ENCODE measurements at places on chromosomes 11 and 22.

GRCh38 chr11:107593951-107594350, 3.0 kb downstream of the ELMOD1 start:
- DNase-seq: no peak

- DNase-seq: no peak
These were observed 683.9 kb downstream of the TBC1D22A start for GRCh38 chr22:47446331-47446730.

DNA sequence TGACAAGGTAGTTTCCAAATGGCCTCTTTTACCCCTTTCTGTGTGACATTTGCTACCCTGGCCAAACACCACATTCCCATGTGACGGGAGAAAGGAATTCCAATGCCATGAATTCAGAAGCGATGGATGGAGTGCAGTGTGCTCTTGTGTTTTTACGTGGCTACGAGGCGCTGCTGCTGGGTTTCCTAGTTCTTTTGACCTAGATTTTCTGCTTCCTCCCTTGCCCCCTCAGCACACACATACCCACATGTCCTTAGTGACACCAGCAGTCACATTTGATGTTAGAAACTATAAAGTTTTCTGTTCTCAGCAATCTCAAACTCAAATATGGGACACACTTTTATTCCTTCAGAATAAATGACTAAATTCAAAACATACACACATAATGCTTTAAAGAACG, 7.8 kb upstream of the TMA7B start:
- DNase-seq: no peak

DNA sequence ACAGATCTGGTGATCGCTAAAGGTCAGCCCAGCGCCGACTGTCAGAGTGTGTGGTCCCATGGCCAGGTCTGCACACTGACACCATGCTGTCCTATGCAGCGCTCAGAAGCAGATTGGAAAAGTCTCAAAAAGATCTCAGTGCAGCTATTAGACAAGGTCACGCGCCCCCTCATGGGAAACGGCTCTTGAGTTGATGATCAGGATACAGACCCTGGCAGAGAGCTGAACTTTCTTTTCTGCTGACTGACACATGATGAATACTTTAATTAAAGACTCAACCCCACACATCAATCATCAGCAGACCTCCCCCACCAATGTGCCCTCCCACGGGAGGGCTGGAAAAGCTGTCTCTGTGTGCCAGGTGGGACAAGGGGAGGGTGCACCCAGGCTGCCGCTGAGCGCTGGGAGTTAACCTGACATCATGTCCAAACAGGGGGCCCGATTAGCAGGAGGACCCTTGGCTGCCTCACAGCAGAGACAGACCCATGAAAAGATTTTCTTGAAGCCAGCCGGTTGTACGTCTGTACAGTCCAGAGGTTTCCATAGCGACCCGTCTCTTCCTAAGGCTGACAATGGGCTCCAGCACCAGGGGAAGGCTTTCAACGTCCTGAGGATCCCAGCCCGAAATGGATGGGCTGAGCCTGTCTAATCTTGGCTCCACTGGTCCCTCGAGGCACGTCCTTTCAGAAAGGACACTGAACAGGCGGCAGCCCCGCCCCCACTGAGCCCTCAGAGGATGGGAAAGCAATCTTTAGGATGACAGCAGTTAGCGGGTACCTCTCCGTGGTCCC, 26.9 kb downstream of the RASD2 start:
- DNase-seq: no peak

DNA sequence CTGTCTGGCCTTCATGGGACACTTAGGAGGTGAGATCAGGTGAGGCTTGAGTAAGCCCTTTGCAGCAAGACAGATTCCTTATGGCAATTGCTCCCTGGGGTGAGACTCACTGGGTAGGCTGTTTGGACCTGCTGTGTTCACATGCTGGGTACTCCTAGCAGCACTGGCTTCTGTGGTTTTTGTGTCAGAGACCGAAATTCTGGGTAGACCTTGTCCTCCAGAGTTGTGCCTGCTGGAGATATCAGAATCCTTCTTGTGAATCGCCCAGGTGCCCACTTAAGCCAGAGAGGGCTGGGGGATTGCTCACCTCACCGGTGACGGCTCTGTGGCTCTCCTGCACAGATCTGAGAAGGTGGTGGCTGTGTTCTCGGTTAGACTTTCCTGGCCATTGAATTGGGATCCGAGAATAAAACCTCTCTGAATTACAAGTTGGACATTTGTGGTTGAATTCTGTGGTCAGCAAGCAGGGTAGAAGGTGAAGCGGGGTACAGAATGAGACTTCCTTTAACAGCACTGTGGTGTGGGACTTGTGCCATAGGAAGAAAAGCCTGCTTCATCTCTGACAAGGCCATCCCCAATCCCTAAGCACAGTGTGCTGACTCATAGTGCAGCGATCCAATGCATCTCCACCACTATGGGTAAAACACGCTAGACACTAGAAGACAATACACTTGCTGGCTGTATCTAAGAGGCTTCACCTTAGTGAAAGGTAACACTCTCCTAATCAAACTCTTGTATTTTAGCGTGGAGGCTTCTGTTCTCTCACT, 52.5 kb upstream of the TTC12 start:
- no peak for DNase-seq

- no peak for DNase-seq
These were observed 473.8 kb upstream of the API5 start for GRCh38 chr11:42837994-42838393.

DNA sequence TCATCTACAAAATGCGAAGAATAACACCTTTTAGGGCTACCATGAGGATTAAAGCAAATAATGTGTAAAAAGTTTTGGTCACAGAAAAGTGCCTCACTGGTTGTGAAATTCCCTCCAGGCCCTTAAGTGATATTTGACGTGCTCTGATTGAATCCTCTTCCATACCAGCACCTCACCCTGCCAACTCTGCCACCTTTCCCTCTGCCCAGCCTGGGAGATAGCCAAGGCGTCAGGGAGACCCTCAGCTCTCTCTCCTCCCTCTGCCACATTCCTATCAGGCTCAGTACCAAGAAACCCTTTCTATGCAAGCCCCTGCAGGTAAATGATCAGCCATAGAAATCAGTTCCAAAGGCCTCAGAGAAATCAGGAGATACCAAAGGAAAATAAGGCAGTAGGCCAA, 21.4 kb downstream of the PLEKHA7 start:
- DNase-seq: no peak

DNA sequence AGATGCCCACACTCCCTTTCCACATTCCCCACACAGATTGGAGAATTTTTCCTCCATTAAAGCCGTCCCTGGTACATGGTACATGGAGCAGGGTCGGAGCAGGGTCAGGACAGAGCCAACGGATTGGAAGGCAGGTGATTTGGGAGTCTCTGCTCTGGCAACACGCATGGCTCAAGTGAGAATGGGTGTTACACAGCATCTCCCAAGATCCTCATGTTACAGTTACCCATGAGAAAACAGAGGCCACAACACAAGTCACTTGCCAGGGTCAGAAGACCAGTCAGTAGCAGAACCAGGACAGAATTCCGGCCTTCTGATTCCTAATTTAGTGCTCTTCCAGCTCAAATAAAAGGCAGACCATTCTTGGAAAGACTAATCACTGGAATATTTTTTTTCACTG, 7.7 kb upstream of the F2 start:
- no peak for DNase-seq

- no peak for DNase-seq
These were observed 17.8 kb downstream of the PRR5L start for GRCh38 chr11:36313750-36314433.

GRCh38 chr22:47260551-47260950, 498.1 kb downstream of the TBC1D22A start:
- DNase-seq: no peak

GRCh38 chr11:13721760-13722159, 53.3 kb downstream of the FAR1 start:
- DNase-seq: no peak

DNA sequence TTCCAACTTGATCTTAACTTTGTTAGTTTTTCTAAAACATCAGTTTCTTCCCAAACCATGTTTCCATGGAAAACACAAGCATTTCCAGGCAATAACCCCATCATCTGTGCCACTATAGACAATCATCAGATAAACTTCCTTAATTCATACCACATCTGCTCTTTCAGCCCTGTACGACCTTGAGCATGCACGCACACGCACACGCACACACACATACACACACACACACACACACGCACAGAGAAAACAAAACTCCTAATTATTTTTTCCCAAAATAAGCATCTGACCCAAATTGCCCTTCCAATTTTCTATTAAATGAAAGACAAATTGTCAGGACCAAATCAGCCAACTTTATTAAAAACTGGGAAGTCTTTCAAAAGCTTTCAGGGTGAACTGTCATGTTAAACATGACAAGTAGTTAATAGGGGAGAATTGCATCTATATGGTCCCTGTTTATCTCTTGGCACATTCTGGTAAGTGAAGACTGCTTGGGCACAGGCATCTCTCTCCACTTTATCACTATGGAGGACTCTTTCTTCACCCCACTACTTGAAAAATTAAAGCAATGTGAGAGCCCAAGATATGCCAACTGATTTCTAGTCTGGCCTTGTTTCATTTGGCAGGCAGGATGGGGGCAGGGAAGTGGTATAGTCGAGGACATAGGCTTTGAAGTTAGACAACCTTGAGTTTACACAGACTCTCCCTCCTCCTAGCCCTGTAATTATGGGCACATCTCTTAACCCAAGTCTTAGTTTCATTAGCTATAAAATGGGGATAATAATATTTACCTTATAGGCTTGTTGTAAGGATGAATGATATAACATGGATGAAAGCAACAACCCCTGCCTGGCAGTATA, 15.1 kb downstream of the ADM start:
- no peak for DNase-seq

DNA sequence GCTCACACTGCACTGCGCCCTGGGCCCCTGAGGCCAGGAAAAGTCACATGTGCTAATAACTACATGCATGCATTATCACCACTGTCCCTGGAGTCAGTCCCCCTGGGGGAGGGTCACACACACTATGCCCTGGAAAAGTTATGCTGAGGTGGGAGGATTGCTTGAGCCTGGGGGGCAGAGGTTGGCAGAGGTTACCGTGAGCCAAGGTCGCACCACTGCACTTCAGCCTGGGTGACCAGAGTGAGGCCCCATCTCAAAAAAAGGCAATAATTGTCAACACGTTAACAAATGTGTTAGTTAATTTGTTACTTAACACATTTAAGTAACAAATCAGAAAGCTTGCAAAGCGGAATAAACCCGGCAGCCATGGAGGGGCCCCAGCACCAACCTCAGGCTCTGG, 13.3 kb upstream of the SEC14L6 start:
- DNase-seq: no peak

DNA sequence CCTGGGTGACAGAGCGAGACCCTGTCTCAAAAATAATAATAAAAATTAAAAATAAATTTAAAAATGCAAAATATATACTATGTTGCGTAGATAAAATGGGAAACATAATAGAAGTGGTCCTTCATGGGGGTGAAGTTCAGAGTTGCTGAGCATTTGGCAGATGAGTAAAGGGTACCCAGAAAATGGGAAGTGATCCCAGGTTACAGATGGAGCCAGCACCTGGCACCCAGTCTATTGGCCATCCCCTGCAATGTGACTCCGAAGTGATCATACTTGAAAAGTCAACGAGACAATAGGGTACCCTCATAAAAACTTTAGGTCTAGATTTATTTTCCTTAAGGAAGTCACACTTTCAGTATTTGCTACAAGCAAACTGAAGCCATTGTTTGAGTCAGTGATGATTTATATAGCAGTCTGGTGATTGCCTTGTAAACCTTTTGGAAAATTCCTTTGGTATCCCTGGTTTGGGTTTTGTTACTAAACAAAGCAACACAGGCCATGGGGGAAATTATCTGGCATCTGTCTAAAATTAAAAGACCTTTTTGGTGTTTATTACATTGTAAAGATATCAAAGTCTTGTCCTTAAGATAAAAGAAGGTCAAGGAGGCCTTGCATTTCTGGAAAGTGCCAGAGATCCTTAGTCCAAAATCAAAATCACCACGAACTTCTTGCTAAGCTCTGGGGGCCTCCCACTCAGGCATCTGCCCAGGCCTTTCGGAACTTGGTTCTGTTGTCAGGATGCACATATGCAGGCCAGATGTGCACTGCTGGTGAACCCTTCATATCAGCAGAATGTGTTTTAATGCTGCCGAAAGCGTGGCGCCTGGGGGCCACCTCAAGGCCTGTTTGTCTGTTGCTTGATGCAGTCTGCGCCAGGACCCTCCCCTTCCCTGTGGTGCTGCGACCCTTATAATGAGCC, 4.3 kb downstream of the SMARCB1 start:
- no peak for DNase-seq

DNA sequence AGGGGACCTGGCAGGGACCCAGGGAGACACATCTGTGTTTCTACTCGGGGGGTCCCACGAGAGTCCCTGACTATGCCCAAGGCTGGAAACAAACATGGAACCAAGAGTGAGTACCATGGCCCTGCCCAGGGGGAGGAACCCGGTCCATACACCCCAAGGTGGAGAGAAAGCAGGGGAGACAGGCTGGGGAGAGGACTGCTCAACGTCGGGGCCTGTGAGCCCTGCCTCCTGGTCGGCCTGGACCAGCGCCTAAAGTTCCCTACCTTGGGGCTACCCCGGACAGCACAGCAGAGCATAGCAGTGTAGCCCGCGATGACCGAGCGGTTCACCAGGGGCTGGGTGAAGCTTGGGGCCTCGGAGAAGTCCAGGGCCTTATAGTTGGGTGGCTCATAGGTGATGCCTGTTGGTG, 20.2 kb downstream of the MYBPC3 start:
- DNase-seq: no peak

GRCh38 chr11:86782742-86783141, 17.6 kb upstream of the PRSS23 start:
- DNase-seq: no peak

GRCh38 chr11:3675971-3676370, 4.8 kb upstream of the CHRNA10 start:
- DNase-seq: no peak

DNA sequence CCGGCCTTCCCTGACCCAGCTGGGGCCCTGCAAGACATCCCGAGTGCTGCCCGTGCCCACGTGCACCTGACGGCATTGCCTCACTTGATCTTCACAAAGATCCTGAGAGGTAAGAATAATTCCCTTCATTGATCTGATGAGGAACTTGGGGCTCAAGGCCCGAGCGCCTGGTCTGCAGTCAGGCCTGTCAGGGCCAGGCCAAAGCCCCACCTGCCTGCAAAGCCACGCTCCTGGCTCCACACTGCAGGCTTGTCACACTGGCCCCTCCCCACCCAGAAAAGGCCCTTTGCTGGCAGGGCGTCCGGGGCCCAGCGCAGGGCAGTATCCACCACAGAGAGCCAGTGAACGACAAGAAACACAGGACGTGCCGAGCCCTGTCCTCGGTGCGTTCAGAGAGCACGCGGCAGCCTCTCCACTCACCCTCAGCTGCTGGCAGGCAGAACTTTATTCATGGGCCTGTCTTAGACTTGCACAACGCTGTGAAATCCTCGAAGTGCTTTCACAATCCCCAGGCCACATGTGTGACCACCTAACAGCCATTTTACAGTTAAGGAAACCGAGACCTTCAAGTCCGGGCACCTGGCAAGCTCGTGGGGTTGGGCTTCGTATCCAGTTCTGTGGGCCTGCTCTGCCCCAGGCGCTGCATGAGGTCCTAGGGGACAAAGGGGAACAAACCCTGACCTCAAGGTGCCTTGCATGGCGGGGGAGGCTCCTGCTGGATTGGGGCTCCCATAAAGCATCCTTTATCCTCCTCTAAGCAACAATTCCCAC, 14.8 kb downstream of the KIAA0930 start:
- DNase-seq: no peak

GRCh38 chr11:1458340-1459218, 28.0 kb downstream of the MOB2 start:
- DNase-seq: no peak

- no peak for DNase-seq
These were observed 197.1 kb downstream of the CTTN start for GRCh38 chr11:70595452-70595851.

Measured in D721Med (cell line).